Brain microvascular endothelial cell (primary cell): ENCODE measurements at places on chromosomes 5 and 9.

GRCh38 chr5:2102819-2103776 lies 220.4 kb upstream of the IRX4 start:
- DNase-seq: no peak

- no peak for DNase-seq
Observed at GRCh38 chr9:98610211-98610610, 98.5 kb downstream of the GABBR2 start.

DNA sequence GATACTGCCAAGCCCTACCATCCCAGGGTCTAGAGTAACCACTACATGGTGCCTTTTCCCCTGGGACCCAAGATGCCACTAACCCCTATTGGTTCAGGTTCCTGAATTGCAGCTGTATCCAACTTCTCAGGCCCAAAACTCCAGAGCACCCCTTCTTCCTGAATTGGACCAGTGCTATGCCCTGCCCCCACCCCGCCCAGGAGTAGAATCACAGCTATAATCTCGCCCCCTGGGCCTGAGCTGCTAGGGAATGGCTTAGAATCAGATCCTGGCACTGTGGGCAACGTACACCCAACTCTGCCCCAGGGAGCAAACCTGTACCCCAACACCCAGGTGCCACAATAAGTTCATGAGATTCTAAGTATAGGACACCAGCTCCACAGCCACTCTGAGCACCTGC lies 206.3 kb downstream of the CACNA1B start:
- DNase-seq: no peak

- peak; percentile 82 for DNase-seq
Observed at GRCh38 chr9:15211160-15211814, 95.7 kb downstream of the TTC39B start.

- DNase-seq: no peak
Observed at GRCh38 chr5:1515311-1515920, 8.3 kb downstream of the LPCAT1 start.

GRCh38 chr5:57097526-57097925 lies 76.3 kb upstream of the GPBP1 start:
- DNase-seq: no peak

DNA sequence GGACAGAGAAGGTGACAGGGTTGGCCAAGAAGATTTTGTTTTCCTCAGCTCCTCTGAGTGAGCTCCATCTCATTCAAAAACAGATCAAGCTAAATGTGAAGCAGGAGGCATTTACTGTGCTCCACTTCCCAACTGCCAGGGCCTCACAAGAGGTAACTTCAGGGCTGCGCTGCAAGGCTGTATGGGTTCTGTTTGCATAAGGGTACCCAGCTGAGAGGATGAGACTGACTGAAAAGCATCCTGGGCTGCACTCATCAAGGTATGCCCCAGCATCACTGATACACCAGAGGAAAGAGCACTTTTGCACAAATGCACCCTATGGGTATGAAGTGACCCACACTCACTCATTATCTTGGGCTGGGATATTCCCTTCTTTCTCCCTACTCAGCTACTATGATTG lies 316.2 kb upstream of the HAPLN1 start:
- no peak for DNase-seq

GRCh38 chr5:168482361-168482760 lies 3.9 kb upstream of the RARS1 start:
- no peak for DNase-seq

DNA sequence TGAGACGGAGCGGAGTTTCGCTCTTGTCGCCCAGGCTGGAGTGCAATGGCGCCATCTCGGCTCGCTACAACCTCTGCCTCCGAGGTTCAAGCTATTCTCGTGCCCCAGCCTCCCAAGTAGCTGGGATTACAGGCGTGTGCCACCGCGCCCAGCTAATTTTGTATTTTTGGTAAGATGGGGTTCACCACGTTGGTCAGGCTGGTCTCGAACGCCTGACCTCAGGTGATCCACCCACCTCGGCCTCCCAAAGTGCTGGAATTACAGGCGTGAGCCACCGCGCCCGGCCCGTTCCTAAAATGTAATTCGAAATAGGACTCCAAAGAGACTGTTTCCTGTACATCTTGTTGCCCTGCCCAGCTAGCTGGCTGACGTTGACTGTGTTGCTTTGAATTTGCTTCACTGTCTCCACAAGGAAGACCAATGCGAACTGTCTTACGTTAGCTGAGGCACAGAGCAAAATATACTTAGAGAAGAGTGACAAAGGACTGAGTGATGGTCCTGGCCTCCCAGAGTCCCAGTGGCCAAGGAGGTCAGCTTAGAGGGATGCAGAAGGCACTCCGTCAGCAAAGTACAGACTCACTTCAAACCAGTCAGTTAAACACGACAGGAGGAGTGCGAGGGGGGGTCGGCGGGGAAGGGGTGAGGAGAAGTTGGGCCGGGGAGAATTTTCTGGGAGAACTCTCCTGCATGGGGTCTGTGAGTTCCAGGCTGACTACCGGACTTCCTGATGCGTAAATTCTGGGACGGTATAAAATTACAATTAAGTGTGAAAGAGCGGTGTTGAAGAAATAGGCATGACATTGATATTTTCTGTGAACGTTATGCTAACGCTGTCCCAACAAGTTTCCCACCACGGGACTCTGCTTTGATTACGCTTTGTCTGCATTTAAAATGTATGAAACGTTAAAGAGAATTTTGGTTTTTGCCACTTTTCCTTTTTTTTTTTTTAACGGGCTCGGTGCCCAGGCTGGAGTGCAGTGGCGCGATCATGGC lies 6.8 kb upstream of the TRIM41 start:
- no peak for DNase-seq
